Anterior cingulate cortex (tissue), 58 donors: ENCODE measurements at places on chromosomes 11 and 22.

- no peak for DNase-seq
Measured at GRCh38 chr11:98572941-98573340, 447.8 kb upstream of the CNTN5 start.

DNA sequence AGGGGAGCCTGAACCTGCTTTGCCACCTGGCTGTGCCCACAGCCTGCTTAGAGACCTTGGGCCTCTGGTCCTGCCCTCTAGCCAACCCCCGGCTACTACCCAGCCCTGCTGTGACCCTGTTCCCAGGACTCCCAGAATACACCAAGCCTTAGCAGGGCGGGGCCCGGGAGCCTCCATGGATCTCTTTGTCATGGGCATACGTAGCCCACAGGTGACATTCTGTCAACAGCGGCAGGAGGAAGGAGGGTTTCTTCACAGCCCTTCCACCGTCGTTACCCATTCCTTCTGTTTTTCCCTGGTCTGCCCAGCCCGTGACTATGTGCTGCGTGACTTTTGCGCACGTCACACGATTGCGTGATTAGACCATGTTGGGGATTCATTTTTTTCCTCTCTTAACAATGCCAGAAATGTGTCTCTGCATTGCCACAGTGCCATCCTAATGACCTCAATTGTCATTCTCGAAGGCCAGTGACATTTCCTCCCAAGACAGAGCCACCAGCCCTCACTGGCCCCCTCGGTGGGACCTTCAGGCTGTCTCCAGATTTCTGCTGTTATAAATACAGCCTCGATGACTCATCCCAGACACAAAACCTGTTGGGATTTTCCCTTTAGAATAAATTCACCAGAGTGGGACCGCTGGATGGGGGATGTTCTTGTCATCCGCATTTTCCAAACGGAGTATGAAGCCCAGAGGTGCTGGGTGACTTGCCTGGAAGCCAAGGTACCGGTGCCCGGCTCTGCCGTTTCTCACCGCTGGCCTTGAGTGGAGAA, 9.0 kb downstream of the SYT12 start:
- no peak for DNase-seq

DNA sequence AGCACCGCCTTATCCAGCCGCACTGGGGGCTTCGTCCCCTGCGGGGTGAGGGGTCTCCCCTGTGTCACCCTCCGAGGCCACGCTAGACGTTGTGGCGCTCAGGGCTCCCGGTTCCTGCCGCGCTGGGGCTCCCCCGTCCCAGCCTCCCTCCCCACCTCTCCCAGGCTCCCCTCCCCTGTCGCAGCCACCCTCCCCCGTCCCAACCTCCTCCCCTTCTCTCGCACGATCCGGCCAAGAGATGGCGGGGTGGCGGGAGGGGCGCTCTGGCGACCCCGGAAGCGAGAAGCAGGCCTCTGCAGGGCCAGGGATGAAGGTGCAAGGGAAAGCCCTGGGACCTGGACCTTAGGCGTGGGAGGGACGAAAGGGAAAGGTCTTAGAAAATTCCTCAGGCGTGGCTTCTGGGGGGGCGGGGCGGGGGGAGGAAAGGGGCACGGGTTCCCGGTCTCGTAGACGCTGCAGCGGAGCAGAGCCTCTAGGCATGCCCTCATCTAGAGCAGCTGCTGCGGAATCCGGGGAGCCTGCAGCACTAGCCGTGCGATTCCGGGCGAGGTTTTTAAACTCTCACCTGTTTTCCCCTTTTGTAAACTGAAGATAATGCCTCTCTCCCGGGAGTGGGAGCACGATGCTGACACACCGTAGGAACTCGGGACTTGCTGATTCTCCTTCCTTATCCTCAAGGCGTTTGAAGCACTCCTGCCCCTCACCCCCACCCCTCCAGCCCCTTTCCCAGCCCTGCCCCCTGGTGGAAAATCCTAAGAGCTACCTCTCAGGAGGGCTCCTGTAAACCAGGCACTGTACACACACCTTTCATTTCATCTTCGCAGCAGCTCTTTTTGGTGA, 14.4 kb downstream of the KCNJ5 start:
- peak; percentile 47 for DNase-seq

GRCh38 chr22:39613549-39613921, 43.0 kb downstream of the CACNA1I start:
- DNase-seq, result no peak

DNA sequence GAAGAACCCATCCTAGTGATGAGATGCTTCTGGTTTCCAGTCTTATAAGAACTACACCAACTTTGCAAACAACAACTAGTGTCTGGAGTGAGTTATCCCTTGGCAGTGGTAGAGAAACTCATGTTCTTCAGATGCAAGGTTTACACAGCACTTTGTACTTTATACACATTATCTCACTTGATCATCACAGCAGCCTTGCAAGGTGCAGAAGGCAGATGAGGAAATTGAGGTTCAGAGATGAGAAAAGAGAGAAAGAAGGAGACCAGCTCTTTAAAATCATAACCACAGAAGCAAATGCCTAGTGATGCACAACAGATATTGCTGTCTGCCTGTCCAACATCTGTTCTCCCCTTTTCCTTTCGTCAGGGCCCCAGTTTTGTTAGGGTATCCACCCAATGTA, 16.7 kb upstream of the CD44 start:
- DNase-seq, result no peak

DNA sequence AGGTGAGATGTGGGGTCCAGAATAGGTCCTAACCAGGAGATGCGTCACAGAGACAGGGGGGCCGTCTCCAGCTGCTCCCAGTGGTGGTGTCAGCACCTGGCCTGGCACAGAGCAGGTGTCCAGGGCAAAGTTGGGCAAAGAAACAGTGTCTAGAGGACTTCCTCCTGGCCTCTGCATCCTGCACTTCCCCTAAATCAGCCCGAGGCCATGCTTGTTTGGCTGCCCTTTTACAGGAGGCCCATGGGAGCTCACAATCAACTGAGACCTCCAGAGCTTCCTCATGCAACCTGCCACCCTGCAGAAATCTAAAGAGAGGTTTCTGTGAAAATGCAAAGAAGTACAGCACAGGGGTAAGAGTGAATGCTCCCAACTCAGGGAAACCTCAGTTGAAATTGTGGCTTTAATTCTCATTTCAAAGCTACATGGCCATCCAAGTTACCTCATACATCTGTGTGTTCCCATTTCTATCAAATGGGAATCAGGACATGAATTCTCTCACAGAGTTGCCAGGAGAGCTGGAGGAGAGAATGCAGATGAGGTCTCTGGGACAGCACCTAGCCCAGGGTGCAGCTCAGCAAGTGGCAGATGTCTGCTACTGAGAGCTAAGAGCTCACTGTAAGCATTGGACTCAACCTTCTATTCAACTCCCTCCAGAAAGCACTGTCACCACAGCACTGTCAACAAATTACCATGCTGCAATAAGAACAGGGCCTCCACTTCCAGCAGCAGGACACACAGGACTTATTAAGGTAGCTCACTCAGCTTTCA, 32.6 kb downstream of the TCIRG1 start:
- no peak for DNase-seq

DNA sequence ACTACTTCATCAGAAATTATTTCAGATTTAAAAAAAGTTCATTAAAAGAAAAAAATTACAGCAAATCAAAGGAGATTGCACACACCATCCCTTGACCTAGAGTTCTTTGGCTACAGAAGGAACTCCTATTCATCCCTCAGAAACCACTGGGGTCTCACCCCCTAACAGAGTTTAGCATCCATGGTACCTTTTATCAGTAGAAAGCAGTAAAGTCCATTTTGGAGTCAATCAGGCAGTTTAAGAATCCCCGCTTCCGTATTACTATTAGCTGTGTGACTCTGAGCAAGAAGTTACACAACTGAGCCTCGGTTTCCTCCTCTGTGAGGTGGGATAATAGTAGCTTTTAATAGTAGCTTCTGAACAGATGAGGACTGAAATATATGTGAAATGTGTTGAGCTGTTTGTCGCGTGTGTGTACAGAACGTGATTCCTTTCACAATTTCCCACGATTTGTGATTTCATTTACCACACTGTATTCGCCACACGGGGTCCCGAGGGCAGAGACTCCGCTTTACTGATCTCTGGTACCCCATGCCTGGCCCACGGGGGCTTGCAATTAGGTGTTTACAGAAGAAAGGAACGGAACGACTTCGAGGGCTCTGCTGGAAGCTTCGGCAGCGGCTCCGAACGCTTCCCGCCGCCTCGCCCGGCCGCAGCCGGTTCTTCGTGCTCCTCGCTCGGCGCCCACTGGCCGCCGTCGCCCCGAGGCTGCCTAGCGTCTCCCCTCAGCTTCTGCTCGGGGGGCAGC, 72.5 kb upstream of the ZBED5 start:
- DNase-seq, result no peak

DNA sequence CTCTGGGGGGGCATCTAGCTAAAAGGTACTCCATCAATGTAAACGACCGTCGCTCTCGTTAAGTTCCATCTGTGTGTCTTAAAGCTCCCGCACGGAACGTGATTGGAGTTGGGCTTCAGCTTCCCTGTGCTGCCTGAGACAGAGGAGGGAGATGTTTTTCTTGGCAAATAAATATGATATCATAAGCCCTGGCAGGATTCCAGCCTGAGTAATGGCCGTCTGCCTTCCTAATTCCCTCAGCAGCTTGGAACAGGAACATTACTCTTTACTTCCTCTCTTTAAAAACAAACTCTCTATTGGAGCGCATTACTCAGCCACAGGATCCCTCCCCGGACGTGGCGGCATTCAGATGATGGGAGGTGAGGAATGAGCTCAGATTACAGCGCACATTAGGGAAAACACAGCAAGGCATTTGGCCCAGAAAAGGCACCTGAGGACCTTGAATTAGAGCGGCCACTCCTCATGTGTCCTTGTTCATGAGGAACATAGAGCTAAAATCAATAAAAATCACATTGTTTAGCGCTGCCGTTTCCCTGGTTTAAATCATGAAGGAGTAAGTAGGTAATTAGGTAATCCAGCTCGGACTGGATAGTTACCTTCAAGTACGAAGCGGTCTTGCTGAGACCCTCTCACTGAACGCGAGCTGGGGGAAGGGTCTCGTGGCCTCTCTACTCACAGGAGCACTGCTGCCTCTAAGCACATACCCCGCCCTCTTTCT, 230.4 kb downstream of the ST3GAL4 start:
- DNase-seq, result no peak

GRCh38 chr11:62615521-62615920, 2.5 kb downstream of the ROM1 start:
- no peak for DNase-seq
